HepG2 (cell line): ENCODE measurements at places on chromosomes 5 and 9.

DNA sequence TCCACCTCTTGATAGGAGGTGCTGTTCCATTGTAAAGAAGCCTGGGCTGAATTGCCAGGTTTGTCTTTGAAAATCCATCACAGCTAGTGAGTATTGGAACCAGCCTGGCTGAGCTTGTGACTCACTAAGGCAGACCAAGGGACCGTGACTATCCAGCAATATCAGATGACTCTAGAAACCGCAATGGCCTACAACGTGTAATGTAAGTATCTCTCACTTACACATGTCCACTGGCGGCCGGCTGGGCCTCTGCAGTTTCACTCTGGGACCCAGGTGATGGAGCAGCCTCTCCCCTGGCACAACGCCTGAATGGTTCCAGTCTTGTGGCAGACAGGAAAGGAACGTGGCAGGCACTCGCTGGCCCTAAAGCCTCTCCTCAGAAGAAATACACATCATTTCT is 3.1 kb upstream of the HRH2 start:
- no peak for DNase-seq

GRCh38 chr5:172178991-172179989 is 8.7 kb downstream of the STK10 start:
- DNase-seq, result no peak

DNA sequence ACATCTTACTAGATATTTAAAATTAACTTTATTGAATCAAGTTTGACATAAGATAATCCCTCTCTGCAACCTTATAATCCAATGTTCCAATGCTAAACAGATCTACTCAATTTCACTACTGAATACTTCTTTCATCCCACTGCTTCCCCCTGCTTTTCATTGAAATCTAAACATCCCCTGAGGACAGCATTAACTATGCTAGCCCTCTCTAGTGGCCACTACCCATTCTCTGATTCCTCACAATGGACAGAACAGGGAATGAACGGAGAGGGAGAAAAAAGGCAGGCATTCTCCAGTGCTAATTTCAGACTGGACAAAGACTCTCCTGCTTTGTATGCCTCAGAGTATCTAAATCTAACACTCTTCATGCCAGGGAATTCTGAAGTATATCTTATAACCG is 54.3 kb upstream of the RGS7BP start:
- DNase-seq, result no peak

DNA sequence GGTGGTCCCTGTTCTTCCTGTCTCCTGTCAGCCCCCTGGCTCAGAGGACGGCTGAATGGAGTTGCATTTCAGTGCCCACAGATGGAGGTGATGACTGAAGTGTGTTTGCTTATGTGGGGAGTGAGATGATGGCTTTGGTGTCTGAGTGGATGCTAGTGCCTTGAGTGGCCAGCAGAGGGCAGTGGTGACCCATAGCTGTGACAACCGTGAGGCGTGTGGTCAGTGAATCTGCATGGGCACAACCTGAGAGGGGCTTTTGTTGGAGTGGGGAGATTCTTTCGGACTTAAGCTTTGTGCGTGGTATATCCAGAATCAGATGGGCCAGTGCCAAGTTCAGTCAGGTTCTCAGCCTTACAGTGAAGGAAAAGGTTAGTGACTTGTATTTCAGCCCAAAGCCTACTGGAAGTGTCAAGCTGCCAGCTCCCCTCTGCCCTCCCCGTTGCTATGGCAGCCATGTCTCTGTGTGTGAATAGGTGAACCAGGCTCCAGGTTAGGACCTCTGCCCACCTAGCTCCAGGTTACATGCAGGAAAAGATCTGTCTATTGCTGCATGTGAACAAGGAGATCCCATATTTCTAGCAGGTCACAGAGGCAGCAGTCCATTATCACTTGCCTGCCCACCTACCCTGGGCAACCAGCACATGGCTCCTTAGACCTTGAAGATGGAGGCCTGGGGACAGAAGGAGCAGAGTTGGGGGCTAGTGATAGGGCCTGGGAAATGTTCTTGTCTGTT is 14.7 kb upstream of the CXXC5 start:
- peak; percentile 76 for DNase-seq

DNA sequence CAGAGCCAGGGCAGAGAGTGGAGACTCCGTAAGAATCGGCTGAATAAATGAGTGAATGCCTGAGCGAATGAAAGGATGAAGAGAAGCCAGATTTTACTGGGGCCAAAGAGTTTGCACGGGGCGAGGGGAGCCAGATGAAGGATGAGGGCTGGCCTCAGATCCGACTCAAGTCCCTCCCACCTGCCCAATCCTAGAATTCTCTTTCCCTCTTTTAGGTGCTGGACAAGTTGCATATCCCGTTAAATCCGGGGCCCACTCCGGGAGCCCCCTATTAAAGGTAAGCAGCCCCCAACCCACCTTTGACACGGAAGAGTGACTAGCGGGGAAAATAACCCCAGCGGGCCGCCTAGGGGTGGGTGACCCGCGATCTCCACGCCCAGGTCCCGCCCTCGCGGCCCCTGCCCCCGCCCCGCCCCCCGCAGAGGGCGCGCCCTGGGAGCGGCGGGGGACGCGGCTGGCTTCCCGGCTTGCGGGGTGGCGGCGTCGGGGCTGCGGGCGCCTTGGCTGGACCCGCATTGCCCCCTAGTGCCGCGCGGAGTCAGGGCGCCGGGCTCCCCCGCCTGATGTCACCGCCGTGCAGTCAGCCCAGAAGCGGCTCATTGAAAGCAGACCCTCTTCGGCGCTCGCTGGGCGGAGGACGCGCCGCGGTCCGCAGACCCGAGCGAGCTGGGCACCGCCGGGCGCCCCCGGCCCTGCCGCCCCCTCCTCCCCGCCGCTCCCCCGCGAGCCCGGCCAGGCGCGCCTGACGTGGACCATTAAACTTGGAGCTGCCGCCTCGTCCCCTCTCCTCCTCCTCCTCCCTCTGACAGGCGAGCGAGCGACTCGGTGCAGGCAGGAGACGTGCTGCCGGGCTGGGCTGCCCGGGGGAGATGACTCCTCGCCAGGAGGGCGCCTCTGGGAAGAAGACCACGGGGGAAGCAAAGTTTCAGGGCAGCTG is at the start of gene ADRA1B:
Gene ADRA1B (plus strand): TSS at position 579 of the 937 bp plus-strand sequence. CDS start 424 bp downstream, outside the sequence.
- DNase-seq, result peak; percentile 10

GRCh38 chr9:74824654-74825053 is 63.1 kb downstream of the TRPM6 start:
- no peak for DNase-seq

- no peak for DNase-seq
These were observed 27.5 kb upstream of the IRX4 start for GRCh38 chr5:1910081-1910760.
